ENCODE measurements at places on chromosomes 1 and 21.

- no peak for DNase-seq
Measured at GRCh38 chr21:35311985-35312384, 262.9 kb upstream of the RUNX1 start.

DNA sequence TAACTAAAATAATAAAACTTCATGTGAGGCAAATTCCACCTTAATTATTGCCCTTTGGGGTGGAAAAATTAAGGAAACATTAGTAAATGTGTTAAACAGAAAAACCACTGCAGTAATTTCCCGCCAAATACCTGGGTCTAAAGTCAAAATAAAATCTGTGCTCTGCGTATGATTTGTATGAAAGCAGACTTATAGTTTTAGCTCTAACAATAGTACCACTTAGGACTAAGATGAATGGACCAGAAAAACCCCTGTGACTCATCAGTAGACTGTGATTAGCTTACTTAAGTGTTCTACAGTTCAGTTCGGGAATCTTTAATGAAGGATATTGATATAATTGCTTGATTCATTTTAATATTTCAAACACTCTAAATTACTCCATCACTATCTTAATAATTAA, 23.3 kb upstream of the C1orf105 start:
- no peak for DNase-seq

GRCh38 chr1:145720878-145721671, 1.8 kb downstream of the CD160 start:
- no peak for DNase-seq

DNA sequence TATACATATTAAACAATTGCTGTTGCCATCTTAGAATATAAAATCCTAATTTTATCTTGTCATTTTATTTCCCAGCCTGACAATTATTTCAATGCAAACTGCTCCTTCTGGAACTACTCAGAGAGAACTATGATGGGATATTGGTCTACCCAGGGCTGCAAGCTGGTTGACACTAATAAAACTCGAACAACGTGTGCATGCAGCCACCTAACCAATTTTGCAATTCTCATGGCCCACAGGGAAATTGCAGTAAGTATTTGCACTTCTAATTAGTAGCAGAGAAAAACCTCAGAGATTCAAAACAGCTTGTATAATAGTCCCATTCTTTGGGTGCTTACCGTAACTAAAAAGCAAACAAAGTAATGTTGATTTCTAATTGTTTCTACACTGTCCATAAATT, 167.2 kb downstream of the ADGRL2 start:
- DNase-seq: no peak

DNA sequence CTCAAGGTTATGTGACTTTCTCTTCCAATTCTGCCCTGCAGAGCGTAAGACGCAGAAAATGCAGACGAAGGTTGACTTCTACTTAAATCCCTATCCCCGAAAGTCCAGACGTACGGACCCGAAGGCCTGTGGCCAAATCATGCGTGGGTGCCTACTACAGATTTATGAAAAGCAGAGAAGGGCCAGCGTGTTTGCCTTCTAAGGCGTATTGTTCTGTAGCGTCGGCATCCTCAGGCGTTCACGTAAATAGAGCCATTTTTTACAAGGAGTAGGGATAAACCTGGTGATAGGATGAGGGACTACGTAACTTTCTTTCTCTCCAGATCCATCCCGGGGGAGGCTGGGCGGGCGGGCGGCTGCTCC, 222 bp upstream of the GIPC2 start:
- DNase-seq: no peak

DNA sequence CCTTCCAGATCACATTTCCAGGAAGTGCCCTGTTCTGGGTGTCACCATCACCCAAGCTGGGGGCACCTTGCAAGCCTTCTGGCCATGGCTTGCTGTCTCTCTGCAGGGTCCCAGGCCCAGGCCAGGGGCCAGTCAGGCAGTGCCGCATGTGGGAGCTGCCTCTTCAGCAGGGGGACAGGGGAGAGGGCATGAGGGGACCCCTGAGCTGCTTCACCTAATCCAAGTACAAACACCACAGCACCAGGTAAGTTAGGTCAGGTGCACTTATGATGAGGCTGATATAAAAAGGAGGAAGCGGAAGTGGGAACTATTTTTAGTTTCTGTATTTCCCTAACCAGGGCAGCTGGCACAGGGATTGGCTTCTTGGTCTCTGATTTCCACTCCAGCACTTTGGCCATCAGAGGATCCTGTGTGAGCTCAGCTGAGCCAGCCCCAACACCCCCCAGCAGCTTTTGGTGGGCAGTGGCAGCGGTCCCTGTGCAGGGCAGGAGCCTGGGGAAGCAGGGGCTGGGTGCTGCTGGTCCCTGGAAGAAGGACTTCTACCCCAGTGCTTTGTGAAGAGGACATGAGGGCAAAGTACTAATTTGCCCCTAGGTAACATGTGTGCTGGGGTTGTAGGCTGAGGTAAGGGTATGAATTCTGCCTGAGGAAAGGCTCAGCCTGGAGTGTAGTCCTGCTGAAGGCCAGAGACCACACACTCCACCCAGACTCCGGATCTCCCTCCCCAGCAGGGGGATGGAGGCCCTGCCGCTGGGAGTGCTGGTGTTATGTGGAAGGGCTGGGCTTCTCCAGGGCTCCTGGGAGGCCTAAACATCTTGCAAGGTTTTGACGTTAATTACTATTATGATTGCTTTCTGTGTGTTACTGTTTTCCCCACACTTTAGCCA, 3.3 kb upstream of the PCBP3 start:
- no peak for DNase-seq

GRCh38 chr1:54328066-54328636, 78.0 kb downstream of the SSBP3 start:
- DNase-seq: no peak

DNA sequence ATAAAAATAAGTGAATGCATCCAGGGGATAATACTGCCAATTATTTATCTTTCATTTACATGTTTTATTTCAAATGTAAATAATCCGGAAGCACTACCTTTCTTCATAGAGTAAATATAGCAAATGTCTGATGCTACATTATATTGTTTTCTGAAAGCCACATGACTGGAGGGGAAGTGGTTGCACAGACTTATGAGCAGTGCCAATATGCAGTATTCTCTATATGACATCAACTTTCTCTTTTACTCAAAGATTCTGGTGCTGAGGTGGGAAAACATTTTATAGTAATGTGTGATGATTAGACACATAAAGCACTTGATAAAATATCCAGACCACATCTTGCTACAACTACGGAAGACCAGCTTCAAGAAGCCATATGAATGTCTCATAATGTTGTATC, 314.7 kb downstream of the NEGR1 start:
- DNase-seq: no peak

DNA sequence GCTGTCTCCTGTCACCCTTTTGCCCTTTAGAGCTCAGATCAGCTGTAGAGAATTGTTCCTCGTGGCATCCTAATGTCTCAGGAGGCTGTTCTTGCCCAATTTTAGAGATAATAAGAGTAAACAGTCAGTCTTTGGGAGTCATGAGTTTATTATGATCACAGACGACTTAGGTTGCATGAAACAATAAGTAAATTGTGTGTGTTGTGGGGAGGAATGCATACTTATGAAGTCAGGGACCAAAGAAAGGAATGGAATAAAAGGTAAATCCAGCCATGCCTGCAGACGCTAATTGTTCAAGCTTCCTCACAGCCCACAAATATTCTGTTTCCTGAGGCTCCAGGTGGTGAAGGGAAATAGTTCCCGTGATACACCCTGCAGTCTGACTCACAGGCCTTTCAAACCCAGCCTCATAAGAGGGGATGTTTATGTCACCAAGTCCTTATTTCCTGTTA, 897 bp downstream of the EPHX4 start:
- no peak for DNase-seq

DNA sequence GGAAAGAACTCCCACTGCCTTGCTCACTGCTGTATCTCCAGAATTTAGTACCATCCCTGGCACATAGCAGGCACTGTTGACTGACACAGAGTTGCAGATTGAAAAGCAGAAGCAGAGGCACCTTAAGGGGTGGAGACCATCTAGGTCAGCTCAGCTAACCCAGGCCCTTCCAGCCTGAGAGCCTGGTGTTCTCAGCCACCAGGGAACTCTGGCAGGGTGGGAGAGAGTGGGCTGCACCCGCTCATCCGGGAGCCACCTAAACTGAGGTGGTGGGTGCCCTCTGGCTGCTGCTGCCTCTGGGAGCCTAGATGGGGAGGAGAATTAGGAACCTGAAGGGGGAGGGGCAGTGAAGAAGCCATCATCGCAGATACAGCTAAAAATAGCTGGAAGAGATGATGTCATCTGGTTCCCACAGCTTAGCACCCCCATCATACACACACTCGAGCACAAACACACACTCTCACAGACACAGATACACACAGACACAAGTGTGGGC, 1.5 kb upstream of the TSPAN1 start:
- no peak for DNase-seq

DNA sequence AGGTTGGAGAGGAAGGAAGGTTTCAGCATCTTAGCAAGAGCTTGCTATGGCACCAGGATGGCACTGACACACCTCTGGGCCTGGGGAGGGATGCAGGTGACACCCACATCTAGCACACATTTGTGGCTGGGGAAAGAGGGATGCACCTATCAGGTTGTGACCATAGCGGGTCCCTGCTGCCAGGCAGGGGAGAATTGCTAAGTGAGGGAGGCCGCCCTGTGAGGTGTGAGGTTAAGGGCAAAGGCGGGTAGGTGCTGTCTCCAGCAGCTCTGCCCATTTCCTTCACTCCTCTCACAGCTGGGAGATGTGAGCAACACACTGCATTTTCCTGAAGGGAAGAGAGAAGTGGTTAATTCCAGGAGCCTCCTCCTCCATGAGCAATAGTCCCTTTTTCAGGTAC, 83.2 kb upstream of the TLR5 start:
- DNase-seq: no peak

DNA sequence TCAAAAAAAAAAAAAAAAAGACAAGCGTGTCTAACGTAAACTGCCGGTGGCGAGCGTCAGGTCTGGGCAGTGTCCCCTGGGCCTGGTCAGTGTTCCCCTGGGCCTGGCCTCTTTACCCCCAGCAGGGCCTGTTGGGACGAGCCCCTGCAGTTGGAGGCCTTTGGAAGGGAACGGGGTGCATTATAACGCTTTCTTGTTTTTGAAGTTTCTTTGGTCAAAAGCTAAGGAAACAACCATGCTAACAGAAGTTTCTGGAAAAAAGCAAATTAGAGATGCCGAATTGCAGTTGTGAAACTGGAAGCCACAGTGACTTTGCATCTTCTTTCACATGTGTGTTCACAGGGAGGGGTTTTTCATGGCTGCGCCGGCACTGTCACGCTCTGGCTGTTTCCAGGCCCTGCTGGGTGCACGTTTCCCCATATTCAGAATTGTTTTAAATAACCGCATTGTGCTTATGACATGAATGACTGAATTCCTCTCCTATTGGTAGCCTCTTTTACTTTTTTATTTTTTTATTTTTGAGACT, 16.0 kb downstream of the RRP1 start:
- no peak for DNase-seq

GRCh38 chr1:223820515-223820858, 25.3 kb downstream of the TP53BP2 start:
- no peak for DNase-seq

DNA sequence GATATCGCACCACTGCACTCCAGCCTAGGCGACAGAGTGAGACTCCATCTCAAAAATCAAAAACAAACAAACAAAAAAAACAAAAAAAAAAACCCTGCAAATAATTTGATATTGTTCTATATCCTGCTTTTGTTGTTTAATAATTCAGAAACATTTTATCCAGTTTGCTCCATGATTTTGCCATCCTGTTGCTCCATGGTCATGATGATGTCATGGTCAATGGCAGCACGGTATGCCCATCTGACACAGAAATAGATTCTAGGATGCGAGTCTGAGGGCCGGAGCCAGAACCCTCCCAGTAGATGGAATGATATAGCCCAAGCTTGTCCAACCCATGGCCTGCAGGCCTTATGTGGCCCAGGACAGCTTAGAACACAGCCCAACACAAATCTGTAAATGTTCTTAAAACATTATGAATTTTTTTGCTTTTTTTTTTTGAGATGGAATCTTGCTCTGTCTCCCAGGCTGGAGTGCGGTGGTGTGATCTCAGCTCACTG, 39.8 kb downstream of the EDARADD start:
- no peak for DNase-seq

- no peak for DNase-seq
Measured at GRCh38 chr1:66326867-66327266, 207.1 kb upstream of the SGIP1 start.

GRCh38 chr1:204967451-204967850, 75.6 kb upstream of the CNTN2 start:
- DNase-seq: no peak

GRCh38 chr1:18528616-18529015, 47.9 kb downstream of the KLHDC7A start:
- DNase-seq: no peak

GRCh38 chr1:73604739-73605138, 593.2 kb downstream of the LRRIQ3 start:
- DNase-seq: no peak

- no peak for DNase-seq
Measured at GRCh38 chr21:15442743-15443469, 286.9 kb upstream of the USP25 start.

- DNase-seq: no peak
Measured at GRCh38 chr1:173997791-173998190, 24.4 kb downstream of the RC3H1 start.

DNA sequence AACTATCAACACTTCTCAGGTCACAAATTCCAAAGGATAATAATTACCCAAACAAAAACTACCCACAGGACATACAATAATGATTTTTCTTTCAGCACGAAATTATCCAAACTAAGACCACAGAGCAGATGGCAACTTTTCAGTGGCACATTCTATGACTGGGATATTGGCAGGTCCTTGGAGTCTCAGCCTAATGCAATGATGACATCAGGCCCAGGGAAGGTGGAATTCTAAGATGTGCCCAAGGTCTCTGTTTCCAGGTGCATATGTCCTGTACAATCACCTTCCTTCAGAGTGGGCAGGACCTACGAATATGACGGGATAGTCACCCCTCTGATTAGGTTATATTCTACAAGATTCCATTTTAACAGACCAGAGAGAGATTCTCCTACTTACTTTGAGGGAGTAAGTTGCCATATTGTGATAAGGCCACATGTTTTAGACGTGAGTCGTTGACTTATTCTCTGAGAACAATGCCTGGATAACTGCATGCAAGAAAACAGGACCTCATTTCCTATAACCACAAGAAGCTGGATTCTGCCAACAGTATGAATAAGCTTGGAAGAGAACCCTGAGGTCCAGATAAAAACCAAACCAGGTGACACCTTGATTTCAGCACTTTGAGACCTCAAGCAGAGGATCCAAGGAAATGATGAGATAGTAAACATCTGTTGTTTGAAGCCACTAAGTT, 69.9 kb downstream of the ZC3H11B start:
- no peak for DNase-seq

- no peak for DNase-seq
Measured at GRCh38 chr1:218804014-218804785, 369.5 kb upstream of the LYPLAL1 start.

DNA sequence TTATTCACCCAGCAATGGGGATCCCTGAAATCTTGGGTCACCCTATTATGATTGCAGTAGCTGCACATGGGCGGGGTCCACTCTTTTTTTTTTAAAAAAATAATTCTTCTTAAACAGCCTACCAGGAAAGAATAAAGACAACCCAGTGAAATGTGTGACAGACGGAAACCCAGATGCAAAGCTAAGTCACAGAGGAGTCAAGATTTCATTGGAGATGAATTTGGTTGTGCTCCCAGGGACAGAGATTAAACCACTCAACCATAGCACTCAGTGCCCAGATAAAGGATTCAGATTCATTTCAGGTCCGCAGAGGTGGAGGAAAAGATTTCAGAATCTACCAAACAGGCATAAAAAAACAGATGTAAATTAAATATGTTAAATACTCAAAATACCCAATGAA, 583.5 kb upstream of the ZP4 start:
- DNase-seq: no peak

GRCh38 chr1:166811691-166812090, 27.6 kb upstream of the POGK start:
- no peak for DNase-seq

GRCh38 chr1:192131914-192132313, 26.3 kb upstream of the RGS18 start:
- DNase-seq: no peak

Measured in cortex of kidney (tissue), 1 donor.